NCI-H510A treated with DMSO at 0.1 percent for 48 hours (cell line): ENCODE measurements at places on chromosomes 5 and 9.

DNA sequence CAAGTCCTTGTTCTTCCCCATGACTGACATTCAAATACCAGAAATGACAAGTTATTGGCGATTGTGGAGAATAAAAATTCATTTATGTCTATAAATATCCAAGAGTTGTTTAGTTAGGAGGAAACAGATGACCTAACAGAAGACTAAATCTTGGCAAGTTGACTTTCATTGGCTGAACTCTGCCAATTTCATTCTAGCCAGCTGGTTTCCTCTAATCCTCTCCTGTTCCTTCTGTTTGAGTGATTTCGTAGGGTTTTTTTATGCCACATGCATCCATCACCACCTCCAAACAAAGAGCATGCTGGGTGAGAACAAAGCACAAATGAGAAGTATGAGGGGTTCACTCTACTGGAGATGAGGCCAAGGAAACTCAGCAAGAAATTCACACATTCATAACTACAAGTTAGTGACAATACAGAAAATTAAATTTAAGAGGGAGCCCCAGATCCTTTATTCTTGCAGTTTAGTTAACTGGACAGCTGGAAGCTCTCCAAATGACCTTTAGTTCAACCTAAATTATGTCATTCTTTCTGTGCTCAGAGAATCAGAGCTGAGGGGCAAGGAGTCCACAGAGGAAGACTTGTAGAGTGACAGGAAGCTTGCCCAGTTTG, 932.0 kb downstream of the TLE4 start:
- no peak for DNase-seq

DNA sequence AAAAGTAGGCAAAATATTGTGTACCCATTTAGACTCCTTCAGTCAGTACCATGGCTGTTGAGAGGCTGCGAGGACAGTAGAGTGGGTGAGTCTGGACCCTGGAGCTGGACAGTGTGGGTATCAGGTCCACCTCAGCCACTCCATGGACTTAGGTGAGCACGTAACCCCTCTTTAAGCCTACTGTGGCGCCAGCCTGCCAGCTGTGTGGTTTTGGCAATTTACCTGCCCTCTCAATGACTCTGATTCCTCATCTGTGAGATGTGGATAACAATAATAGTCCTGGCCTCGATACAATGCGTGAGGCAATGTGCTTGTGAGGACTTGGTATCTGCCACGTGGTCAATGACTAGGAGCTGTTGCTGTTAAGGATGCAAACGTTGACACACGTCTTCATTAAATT, 17.9 kb downstream of the SLC1A3 start:
- DNase-seq, result no peak

GRCh38 chr5:169325273-169325672, 24.3 kb upstream of the SLIT3 start:
- no peak for DNase-seq

DNA sequence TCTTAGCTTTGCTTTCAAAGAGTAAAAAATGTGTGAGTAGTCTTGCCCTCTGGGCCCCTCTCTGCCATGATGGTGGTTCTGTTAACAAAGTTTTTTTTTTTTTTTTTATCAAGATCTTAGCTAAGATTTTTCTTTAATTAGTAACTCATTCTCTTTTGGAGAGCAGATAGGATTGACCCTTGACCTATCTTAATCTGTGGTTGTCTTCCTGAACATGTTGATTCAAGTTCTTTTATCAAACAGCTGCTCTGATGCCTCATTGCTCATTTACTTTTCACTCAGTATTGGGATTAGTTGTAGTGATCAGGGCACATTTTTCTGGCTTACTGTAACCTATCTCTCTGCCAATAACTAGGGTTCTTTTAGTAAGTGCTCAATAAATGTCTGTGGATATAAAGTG, 106.3 kb downstream of the PCSK5 start:
- no peak for DNase-seq

DNA sequence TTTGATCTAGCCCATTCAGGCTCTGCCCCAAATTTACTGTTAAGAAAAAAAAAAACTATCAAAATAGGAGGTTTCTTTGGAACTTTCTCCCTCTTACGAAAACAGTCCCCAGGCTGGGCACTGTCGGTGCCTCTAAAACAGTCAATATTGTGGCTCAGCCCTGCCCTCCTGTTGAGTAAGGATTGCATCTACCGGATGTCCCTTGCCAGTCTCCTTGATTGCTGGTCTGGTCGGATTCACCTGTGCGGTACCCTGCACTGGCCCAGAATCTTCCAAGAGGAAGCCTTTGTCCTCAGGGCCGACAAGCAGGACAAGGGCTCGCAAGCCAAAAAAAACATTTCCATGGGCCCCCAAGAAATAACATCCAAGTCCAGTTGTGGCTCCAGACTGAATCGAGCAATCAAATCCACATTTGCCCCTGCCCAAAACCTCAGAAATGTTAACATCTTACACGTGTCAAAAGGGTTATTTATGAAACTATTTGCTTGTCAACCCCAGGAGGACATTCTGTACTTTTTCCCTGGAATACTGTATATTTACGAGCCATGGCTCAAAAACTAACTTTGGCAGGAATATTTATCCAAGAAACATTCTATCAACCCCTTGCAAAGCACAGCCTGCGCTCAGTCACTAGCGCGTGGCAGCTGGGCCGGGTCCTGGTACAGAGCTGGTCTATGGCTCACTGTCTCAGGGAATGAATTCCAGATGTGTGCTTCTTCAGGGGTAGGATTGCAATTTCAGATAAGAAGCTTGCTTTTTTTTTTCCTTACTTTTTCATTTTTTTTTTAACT, 129.2 kb upstream of the ADRA1B start:
- no peak for DNase-seq

DNA sequence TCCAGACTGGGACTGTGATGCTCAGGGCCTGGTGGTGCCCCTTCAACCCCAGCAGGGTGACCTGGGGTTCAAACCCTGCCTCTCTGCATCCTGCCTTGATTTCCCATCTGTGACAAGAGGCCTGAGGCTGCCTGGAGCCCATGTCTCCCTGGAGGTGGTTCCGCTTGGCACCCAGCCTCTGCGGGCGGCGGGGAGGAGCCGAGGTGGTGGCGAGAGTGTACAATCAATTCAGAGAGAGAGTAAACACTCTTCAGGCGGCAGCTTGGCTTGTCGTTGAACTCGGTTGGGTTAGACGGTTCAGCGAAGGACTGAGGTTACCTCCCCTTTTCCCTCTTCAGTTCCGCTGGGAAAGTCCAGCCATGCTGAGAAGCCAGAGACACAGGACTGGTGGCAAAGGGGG, 39.3 kb downstream of the NTNG2 start:
- peak; percentile 96 for DNase-seq

GRCh38 chr5:53913941-53914340, 353.5 kb downstream of the NDUFS4 start:
- no peak for DNase-seq

DNA sequence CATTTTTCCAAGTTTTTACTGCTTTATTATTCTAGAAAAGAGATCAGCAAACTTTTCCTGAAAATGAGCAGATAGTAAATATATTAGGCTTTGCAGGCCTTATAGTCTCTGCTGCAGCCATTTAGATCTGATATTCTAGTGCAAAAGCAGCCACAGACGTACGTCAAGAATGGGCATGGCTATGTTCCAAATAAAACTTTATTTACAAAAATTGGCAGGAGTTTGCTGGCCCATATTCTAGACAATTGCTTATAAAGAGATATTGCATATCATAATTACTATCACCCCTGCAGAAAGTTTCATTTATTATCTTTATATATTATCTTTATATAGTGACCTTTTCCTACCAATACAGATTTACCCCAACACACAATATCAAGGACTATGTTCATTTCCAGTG, 161.9 kb upstream of the ACOT12 start:
- DNase-seq, result no peak

DNA sequence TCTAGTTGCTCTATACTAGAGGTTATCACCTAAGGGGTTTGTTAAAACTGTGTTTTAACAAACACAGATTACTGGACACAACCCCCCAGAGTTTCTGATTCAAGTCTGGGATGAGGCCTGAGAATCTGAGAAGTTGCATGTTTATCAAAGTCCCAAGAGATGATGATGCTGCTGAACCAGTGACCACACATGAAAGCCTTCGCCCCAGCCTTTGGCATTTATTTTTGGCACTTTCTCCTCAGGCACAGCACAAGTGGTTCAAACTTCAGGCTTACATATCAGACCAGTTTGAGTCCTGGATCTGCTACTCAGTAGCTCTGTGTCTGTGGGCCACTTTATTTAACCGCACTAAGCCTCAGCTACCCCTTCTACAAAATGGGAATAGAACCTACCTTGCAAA, 407.2 kb upstream of the PIK3R1 start:
- DNase-seq, result no peak

DNA sequence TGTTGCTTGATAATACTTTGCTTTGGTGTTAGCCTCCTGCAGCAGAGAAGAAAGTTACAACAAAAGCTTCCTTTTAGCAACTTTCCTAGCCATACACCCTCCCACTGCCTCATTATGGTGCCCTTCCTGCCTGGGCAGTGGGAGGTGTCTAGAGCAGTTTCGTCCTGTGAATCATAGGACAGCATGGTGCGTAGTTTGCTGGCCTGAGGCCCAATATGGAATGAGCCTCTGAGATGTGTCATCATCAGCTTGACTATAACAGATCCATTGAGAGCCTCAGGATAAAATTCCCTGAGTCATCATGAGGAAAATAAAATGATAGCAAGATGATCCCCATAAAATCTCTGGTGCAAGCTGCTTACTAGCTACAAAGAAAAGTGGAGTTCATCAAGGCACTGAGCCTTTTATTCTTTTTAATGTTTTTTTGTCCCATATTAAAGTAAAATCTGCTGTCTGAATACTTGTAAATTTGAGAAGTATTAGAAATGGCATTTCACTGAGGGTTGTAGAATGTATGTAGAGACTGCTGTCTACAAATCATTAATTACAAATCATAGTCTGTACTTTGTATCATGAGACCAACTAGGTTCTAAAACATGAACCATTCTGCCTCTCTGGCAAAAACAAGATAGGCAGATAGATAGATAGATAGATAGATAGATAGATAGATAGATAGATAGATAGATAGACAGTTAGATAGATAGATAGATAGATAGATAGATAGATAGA, 303.0 kb upstream of the PDE4D start:
- no peak for DNase-seq

GRCh38 chr5:31346896-31347551, 153.5 kb downstream of the CDH6 start:
- no peak for DNase-seq

- DNase-seq, result no peak
Measured at GRCh38 chr9:14706530-14707140, 13.4 kb upstream of the ZDHHC21 start.

DNA sequence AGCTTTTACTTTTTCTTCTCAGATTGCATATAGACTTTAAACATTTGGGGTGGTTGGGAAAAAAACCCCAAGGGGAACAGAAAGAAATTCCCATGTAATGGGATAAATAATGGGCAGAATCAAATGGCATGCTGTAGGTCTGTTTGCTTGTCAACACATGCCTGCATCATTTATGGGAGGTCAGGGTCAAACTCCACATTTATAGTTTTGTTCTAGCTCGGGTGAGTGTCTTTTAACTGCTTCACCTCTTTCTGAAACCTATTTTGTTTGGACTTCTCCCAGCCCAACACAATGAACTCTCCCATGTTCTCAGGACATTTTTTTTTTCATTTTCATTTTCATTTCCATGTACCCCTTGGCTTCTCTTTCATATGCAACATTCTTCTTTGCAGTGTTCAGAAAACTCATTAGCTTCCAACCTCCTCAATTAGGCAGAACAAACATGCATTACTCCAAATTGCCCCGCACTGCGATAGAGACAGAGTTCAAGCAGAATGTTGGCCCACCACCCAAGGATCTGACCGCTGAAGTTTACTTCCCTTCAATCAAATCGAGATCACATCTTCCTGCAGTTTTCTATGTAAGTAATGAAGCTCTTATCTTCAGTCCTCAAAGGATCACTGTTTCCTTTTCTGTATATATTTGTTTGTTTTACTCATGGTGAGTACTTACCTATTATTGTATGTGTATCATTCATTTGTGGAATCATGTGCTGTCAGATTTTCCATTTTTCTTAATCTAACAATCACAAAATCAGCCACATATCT, 354.6 kb downstream of the ZSWIM6 start:
- DNase-seq, result no peak

DNA sequence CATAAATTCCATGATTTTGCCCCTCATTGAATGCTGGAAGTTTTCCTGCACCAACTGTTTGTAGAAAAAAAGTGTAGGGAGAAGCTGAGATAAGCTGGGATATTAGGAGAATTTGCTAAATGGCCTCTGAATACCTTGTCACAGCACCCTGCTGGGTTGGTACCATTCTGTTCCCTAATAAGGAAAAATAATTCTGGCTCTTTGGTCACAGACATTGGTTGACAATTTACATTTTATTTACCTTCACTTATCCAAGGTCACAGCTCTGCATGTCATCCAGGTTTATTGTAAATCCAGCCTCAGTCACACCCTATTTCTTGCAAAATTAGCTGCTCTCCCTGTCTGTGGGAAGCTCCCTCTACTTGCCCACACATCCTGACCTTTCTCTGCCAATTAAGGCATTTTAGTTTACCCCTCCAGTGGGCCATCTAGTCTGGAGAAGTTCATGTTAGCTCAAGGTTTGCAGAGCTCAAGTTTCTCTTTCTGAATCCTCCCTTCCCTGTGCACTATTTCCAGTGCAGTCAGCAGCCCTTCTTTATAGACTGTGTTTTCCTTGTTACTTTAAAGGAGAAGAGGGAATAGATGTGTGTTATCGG, 115.4 kb upstream of the NTRK2 start:
- no peak for DNase-seq

DNA sequence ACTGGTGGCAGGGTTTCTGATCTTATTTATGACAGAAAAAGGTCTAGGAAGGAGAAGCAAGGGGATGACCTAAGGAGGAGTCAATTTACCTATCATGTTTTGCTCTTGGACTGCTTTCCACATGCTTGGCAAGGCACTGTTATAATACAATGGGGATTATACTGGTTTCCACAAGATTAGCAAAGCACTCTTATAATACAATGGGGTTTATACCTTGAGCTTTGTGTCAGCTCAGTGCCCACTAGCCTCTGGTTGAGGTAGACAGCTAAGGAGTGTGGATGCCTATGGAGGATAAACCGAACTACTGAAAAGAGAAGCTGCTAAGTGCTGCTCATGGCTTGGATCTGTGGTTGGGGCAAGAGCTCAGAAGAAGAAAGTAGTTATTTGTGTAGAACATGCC, 68.7 kb downstream of the MRPS27 start:
- no peak for DNase-seq

GRCh38 chr9:126384926-126385325, 58.3 kb downstream of the MVB12B start:
- DNase-seq, result no peak

- no peak for DNase-seq
Measured at GRCh38 chr9:86512929-86513328, 158.7 kb upstream of the TUT7 start.

GRCh38 chr5:178777520-178777919, 47.1 kb upstream of the ZNF354A start:
- no peak for DNase-seq
